CMK (cell line): ENCODE measurements at places on chromosomes 12 and 14.

DNA sequence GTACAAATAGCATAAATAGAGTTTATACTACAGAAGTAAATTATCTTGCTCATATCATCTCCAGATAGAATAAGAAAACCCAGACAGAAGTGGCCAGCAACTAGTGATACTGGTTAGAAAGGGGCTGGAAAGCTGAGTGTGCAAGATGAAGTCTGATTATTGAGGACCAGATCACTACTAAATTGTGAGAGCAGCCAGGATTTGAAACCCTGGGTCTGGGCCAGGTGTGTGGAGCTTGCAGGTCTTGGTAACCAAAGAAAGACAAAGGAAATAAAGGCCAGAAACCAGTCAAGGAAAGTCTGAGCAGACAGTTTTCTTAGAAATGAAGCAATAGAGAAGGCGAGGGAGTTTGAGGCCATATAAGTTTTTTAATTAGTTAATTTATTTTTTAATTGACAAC is 611.8 kb downstream of the ETNK1 start:
- no peak for DNase-seq

GRCh38 chr14:24159777-24160498 is 1.1 kb upstream of the IRF9 start:
- DNase-seq = no peak

- no peak for DNase-seq
Observed at GRCh38 chr12:79911889-79912656, 22.8 kb downstream of the PPP1R12A start.

DNA sequence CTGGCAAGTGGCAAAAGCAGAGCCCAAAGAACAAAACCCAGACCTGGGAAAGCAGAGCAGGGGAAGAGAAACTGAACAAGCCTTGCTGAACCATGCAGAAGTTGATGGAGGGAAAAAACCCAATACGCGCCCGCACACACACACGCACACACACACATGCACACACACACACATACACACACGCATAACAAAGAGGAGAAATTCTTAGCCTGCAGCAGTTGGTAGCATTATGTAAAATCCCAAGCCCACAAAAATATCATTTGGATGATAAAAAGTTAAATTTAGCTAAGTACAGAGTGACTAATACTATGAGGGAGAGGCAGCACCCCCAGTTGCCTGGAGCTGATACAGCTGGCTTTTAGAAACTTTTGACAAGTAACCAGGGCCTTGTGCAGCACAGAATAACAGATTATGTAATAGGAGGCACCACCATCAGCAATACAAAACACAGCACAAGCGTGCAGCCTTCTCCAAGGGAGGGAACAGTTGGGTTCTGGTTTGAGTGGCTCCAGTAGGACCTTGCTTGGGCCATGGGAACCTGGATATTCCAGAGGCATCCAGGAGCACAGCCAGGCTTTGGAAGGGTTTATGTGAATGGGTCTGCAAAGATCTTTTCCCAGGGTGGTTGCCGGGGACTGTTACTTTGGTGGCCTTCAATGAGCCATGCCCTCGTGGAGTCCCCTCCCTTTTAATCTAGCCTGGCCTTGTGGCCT is 35.3 kb downstream of the PITPNM2 start:
- DNase-seq = no peak

- DNase-seq = no peak
Observed at GRCh38 chr14:34220921-34221320, 241.1 kb downstream of the SPTSSA start.

GRCh38 chr14:103105580-103106150 is 11.1 kb downstream of the EXOC3L4 start:
- no peak for DNase-seq

GRCh38 chr12:91926848-91927247 is 218.8 kb downstream of the BTG1 start:
- no peak for DNase-seq

GRCh38 chr14:62532181-62532580 is 513.1 kb downstream of the KCNH5 start:
- DNase-seq = no peak

GRCh38 chr14:52987042-52987441 is 36.2 kb upstream of the FERMT2 start:
- DNase-seq = no peak

- DNase-seq = no peak
Observed at GRCh38 chr12:65672441-65672840, 151.8 kb upstream of the HMGA2 start.

- no peak for DNase-seq
Observed at GRCh38 chr12:7269273-7269672, 34.6 kb upstream of the ACSM4 start.

- DNase-seq = no peak
Observed at GRCh38 chr14:94449930-94450329, 2.7 kb downstream of the SERPINA11 start.

- DNase-seq = no peak
Observed at GRCh38 chr12:9064201-9064814, 51.4 kb downstream of the A2M start.

- no peak for DNase-seq
Observed at GRCh38 chr12:48486679-48487078, 4.4 kb downstream of the C12orf54 start.

- DNase-seq = no peak
Observed at GRCh38 chr12:127107744-127108143, 1159.2 kb upstream of the TMEM132C start.

DNA sequence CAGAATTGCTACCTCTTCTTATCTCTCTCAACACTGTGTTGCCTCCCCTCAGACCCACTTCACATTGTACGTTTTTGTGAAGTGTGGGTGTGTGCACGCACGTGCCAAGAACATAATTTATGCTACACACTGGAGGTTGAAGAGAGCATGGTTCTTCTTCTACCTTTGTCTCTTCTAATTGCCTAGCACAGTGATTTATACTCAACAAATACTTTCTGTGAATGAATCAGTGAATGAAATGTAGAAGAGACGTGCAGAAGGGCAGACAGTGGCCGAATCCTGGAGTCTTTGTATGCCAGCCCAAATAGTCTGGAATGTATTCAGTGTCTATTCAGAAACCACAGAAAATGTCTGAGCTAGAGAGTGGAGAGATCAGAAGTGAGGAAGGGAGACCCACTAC is 4.6 kb upstream of the SAMD4A start:
- DNase-seq = no peak

DNA sequence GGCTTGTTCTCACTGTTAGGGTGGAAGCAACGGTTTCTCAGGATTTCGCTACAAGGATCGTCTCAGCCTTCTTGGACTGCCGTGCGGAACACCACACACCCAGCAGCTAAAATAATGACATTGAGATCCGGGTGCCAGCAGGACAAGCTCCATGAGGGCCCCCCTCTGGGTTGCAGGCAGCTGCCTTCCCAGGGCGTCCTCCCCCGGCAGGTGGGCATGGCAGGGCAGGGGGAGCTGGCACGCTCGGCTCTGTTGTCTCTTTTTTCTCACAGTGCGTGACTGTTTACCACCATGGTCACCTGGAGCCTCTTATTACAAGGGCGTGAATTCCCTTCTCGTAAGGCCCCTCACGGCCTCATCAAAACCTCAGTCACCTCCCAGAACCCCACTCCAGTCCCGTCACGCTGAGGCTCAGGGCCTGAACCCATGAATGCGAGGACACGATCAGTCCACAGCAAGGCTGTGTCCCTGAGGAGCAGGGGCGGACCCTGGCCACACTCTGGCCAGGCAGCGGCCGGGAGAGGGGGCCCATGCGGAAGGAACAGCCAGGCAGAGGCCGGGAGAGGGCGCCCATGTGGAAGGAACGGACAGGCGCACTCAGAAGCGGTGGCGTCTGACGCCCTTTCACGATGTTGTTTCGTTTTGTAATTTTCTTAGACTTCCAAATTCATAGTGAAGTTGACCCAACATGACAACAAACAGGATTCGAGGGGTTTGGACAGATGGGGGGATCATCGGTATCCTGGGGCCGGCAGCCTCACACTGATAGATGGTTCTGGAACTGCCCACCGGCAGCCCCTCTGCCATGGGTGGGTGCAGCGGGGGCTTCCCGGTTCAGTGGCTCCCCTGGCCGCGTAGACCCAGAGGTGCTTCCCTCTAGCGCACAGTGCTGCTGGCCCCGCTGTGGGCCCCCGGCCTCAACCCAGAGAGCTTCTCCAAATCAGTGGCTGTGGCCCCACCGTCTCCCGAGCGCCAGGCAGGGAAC is 10.0 kb downstream of the LRCOL1 start:
- no peak for DNase-seq

DNA sequence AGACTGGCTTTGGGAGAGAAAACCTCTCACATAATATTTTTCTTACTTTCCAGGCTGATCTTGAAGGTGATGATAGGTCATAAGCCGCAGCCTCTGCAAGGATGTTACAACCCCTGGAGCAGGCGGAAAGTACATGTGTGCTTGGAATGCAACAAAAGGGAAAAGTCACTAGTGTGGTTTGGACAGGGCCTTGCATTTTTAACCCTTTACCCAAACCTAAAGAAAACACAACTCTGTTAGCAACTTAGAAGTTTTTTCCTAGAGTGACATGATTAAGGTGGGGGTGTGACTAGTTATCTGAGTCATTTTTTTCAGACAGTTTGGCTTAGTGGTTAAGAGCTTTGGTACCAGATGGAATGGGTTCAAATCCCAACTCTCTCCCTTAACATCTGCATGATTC is 97.0 kb downstream of the TMEM30B start:
- DNase-seq = no peak

DNA sequence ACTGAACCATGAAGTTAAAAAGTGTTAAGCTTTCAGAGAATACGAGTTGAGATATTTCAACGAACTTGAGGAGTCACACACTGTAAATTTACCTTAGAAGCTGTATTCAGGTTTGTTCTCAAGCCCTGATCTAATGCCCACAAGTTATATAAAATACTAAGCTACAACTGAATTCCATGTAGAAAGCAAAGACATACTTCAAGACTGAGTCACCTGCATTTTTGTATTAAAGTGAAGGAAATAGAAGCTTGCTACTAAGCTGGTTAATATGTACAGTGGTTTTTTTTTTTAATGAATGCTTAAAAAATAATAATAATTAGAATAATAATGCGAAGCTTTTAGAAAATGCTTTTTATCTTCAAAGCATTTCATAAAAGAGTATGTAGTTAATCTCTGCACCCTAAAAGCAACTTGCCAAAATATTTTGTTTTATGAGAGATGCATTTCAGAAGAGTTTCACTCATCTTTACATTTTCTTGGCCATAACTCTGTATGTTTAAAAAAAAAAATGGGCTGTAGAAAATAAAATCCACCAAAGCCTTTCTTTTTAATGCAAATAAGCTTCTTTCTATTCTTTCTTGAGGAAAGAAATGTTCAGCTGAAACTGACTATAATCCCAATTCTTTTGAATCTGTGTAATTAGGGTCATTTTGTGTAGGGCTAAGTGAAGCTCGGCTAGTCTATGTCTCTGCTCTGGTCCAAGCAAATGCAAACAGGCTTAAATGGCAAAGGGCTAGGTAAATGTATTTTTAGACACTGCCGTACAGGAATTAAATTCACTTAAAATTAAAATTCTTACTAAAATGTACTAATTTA is 1047.5 kb upstream of the FLRT2 start:
- no peak for DNase-seq

DNA sequence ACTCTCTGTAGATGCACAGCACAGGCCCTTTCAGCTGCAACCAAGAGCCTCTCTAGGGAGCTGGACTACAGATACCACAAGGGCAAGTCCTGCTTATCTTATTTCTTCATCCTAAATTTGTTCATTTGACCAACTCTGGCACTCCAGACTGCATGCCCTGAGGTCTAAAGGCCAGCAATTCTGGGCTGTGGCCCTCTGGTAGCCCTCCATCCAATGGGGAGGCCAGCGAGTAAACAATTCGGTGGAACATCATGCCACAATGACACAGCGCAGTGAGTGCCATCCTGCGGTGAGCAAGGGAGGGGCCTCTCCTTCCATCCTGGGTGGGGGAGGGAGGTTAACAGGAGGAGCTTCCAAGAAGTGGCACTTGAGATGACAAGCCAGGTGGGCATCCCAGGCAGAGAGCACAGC is 652 bp upstream of the SELPLG start:
- DNase-seq = peak; percentile 84
